M059J (cell line): ENCODE measurements at places on chromosomes 1 and 21.

DNA sequence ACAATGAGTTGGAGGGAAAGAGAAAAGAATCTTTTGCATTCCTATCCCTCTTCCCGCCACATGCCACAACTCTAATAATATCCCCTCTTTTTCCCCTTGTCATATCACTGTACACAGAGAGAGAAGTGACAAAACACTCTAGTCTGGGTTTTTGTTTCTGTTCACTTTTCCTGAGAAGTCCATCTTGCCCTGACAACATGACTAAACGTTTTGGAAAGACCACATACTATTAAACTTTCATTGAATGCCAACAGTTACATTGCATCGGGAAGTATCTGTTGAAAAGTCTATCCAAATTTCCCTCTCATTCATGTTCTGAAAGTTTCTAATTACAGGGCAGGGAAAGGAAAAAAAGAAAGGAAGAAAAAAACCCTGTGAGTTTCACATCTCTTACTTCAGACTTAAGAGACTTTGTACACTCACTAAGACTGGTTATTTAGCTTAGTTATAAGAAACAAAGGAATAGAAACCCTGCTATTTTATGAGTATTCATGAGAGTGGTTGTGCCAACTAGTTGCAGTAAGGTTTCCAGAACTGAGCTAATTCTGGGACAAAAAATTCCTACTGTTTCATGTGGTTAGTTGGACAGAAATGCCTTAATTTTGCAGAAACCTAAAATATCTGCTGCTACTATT, 16.9 kb downstream of the PLA2G4A start:
- no peak for DNase-seq

- DNase-seq: peak; percentile 43
Observed at GRCh38 chr1:165114022-165114888, 242.3 kb downstream of the LMX1A start.

DNA sequence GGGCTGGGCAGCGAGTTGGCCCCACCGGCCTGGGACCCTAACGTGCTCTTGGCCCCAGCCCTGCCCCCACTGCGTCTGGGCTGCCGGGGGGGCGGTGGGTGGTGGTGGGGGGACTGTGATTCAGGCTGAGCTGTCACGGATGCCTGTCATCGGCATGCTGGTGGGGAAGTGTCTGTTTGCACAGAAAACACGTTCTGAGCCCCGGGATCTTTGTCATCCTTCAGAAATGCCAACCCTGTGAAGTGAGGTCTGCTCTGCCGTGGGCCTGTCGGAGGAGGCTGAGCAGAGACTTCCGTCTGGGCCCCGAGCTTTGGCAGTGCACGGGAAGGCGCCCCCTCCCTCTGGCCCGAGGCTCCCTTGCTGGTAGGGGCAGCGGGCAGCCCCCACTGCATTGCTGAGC, 24.3 kb upstream of the PLCH2 start:
- peak; percentile 90 for DNase-seq

DNA sequence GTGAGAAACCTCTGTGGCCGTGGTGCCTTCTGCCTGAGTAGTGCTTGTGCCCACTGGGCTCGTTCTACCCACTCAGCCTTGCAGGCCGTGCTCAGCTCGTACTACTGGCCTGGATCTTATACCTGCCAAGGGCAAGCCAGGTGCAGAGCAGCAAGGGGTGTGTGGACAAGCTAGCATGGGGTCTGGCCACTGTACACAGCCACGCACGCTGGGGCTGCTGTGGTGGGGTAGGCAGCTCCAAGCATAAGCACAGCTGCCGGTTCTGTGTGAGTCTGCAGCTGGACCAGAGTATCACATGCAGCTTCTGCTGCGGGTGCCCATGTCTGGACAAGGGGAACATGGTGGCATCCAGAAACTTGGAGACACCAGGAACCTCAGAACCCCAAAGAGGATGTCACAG, 16.4 kb downstream of the FAM20B start:
- DNase-seq: no peak

GRCh38 chr1:234696148-234696576, 86.2 kb upstream of the IRF2BP2 start:
- no peak for DNase-seq

GRCh38 chr1:232186931-232187330, 443.0 kb downstream of the SIPA1L2 start:
- peak; percentile 60 for DNase-seq

DNA sequence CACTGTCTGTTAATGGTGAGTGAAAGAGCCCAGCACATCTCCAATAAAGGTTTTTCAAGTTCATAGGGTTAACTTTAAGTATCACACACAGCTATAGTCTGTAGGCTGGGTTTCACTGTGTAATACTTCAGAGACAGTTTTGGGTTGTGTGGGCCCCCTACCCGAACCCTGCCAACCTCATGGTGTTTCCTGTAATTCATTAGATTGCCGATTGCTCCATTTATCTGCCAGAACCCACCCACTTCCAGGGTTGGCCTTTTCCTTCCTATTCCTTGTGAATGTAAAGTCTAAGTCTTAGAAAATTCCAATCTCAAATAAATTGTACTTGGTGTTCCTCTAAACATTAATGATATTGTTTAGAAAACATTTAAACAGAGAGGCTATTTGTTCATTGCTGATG, 43.6 kb downstream of the CTTNBP2NL start:
- no peak for DNase-seq
